ENCODE measurements at places on chromosomes 11 and 22. TPM values are rescaled to one million over a fixed set of nuclear protein-coding genes. Genes with fewer than 3 reads are reported as not detected.

The KREMEN1 gene
- total RNA-seq = 5.9 TPM

The ADORA2A gene
- total RNA-seq = not detected

The C11orf42 gene
- total RNA-seq = not detected

The AGBL2 gene
- 45.6 TPM for total RNA-seq

The TMEM132A gene
- total RNA-seq = 0.51 TPM

The CHRM4 gene
- total RNA-seq = 0.67 TPM

The C22orf31 gene
- not detected for total RNA-seq

The MS4A15 gene
- total RNA-seq = not detected

The IGLL1 gene
- 0.48 TPM for total RNA-seq

The OR52N4 gene
- not detected for total RNA-seq

The B4GALNT4 gene
- 34.8 TPM for total RNA-seq

The WNT7B gene
- not detected for total RNA-seq

The SMIM38 gene
- 2.6 TPM for total RNA-seq

The OR4D6 gene
- not detected for total RNA-seq

The TSPAN32 gene
- total RNA-seq = not detected

The GRK3 gene
- total RNA-seq = 1.3 TPM

The CHRDL2 gene
- 0.59 TPM for total RNA-seq

The OR56B4 gene
- total RNA-seq = not detected

The OR2D2 gene
- 0.28 TPM for total RNA-seq

The APOL4 gene
- total RNA-seq = 35.2 TPM

The DRG1 gene
- total RNA-seq = 98.2 TPM

The CHST1 gene
- total RNA-seq = 4.9 TPM

The SLC1A2 gene
- total RNA-seq = 2.9 TPM

The MS4A6A gene
- 35.2 TPM for total RNA-seq

The CCDC81 gene
- 9.2 TPM for total RNA-seq

The PRR33 gene
- not detected for total RNA-seq

The EEF1G gene
- 1,418 TPM for total RNA-seq

The SAA1 gene
- total RNA-seq = not detected

The LRP5 gene
- total RNA-seq = 86.2 TPM

The APOBEC3F gene
- 26.6 TPM for total RNA-seq

The C11orf86 gene
- total RNA-seq = not detected

The GVQW3 gene
- 10.9 TPM for total RNA-seq

The AP5B1 gene
- total RNA-seq = 17.1 TPM

The PDE2A gene
- 100 TPM for total RNA-seq

The ZP1 gene
- not detected for total RNA-seq

The NLRP10 gene
- total RNA-seq = not detected

The CHADL gene
- 1.8 TPM for total RNA-seq

The TMEM109 gene
- total RNA-seq = 37.1 TPM

The BTBD18 gene
- total RNA-seq = not detected

The SOX6 gene
- total RNA-seq = 7.9 TPM

The PLA2G3 gene
- not detected for total RNA-seq

The CATSPER1 gene
- 0.26 TPM for total RNA-seq

The FAM180B gene
- total RNA-seq = 0.21 TPM

The GLYAT gene
- not detected for total RNA-seq

The USP2 gene
- 0.29 TPM for total RNA-seq

The MRGPRX4 gene
- not detected for total RNA-seq

Data from uterus (tissue), 4 donors.